Liver (tissue), 10 donors: ENCODE measurements at places on chromosomes 13 and 19.

DNA sequence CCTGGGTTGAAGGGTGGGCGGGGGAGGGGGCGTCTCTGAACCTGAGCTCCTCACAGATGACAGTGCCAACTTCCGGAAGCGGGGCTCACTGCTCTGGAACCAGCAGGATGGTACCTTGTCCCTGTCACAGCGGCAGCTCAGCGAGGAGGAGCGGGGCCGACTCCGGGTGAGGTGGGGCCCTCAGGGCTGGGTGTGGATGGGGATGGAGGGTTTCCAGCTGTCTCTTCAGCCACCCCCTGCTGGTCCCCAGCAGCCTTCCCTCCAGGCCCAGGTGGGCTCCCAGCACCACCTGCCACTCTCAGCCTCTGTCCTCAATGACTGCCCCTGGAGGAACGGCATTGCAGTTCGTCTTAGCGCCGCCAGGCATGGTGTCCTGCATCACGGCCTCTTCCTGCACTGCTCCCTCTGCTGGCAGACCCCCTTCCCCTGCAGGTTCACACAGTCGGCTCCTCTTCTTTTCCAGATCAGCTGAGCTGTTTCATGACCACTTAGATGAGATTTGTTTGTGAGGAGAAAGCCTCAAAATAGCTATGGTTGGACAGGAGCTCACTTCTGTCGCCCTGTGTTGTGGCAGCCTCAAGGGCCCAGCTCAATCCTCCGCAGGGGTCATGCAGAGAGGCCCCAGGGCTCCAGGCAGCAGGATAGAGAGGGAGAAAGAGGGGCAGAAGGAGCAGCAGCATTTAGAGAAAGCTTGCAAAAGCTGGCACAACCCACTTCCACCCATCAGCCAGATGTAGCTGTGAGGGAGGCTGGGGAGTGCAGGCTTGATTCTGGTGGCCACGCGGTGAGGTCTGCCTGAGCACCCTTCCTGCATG lies 2.5 kb upstream of the GARIN5A start:
- DNase-seq = no peak
- H3K27me3 ChIP-seq = no peaks in the 10 kb centered on the region
- no peak overlapping the region for H3K4me3 ChIP-seq
- peaks cover 5% of the 10 kb centered on the region for H3K4me1 ChIP-seq
- H3K36me3 ChIP-seq = peaks cover 7% of the 10 kb centered on the region
- no peak overlapping the region for H3K27ac ChIP-seq

- H3K4me1 ChIP-seq = peaks cover 3% of the 10 kb centered on the region
- no peaks in the 10 kb centered on the region for H3K27me3 ChIP-seq
- DNase-seq = no peak
- H3K27ac ChIP-seq = no peak overlapping the region
These were observed 305.1 kb downstream of the KCNRG start for GRCh38 chr13:50320271-50320862.

DNA sequence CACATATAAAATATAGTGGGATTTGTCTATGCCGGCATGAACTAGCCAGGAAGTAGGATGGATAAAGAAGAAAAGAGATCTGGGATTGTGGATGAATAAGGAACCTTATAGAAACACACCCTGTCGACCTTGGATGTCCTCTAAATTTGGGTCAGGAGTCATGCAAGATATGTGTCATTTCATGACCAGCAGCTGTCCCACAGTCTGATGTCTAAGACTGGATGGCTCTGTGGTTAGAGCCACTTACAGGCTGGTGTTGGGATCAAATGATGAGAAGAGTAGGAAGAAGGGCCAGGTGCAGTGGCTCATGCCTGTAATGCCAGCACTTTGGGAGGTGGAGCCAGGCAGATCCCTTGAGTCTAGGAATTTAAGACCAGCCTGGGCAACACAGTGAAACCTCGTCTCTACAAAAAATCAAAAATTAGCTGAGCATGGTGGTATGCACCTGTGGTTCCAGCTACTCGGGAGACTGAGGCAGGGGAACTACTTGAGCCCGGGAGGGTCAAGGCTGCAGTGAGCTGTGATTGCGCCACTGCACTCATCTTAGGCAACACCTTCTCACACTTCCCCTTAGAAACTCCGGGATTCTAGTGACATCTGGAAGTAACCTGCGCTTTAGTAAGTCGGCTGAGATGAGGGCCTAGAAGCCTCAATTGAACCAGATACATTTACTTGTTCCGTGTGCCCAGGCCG lies 30.8 kb downstream of the TMED1 start:
- H3K4me3 ChIP-seq = no peak overlapping the region
- peaks cover 38% of the 10 kb centered on the region for H3K36me3 ChIP-seq
- no peaks in the 10 kb centered on the region for H3K4me1 ChIP-seq
- no peaks in the 10 kb centered on the region for H3K27me3 ChIP-seq
- no peak for DNase-seq

- no peaks in the 10 kb centered on the region for H3K36me3 ChIP-seq
- H3K4me3 ChIP-seq = no peak overlapping the region
- H3K4me1 ChIP-seq = no peaks in the 10 kb centered on the region
- peaks cover 4% of the 10 kb centered on the region for H3K27me3 ChIP-seq
- H3K27ac ChIP-seq = no peak overlapping the region
These were observed 405.0 kb upstream of the ZNF507 start for GRCh38 chr19:31940396-31940795.

DNA sequence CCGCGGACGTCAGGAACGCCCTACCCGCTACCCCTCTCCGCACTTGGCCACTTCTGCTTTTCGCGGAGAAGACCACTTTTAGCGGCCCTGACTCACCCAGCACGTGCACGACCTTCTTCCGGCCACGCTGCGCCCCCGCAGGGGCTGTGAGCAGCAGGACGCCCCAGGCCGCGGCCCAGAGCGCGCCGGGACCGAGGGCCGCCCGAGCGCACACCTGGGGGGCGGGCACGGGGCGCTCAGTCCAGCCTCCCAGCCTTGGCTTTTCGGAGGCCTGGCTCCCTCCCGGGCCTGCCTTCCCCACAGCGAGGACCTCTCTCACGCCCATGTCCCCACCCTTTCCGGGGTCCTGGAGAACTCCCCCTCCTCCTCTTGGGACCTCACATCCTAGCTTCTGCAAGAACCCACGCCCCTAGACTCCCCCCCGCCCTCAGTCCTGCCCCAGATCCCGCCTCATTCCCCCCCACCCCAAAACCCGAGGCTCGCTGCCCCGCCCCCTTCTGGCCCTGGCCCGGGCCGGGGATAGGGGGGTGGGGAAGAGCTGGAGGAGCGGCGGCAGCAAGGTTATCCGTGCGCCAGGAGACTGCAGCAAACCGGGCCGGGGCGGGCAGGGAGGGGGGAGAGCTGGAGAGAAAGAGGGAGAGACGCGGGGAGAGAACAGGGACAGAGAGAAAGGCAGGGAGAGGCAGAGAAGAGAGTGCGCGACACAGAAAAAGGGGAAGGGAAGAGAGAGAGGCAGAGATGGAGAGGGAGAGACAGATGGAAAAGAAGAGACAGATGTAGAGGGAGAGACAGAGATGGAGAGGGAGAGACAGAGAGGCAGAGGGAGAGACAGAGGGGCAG lies 11.5 kb downstream of the TM6SF2 start:
- no peaks in the 10 kb centered on the region for H3K4me1 ChIP-seq
- no peak for DNase-seq
- no peaks in the 10 kb centered on the region for H3K27me3 ChIP-seq
- H3K4me3 ChIP-seq = no peak overlapping the region
- H3K27ac ChIP-seq = no peak overlapping the region
